ENCODE measurements at places on chromosomes 16 and 17.

DNA sequence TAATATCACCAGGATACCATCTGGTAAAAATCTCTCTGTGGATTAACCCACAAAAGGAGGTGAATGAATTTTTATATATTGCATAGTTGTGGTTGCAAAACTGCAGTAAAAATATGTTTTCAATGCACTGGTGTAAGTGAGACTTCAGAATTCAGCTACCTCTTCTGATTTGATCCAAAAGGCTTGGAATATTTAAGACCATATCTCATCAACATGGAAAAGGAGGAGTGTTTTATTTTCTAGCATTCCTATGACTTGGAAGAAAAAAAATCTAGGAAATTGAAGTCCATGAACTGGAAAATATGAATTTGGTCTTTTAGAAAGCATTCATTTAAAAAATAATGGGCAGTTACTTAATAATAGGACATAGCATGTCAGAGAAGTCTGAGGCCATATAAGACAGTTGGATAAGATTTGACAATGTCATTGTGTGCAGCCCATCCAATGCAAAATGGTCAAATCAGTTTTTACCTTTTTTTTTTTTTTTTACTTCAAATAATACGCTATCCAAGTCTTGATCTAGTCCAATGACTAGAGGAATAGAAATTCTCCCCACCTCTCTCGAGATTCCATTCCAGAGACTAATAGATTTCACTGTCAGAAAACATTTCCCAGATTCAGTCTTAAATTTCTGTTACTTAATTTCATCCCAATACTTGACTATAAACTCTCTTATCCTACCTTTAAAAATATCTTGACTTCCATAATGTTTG lies 364.9 kb upstream of the PMFBP1 start:
- DNase-seq, result no peak

GRCh38 chr16:526181-527014 lies 1.1 kb upstream of the CAPN15 start:
- no peak for DNase-seq

GRCh38 chr17:1486802-1487695 lies 5.4 kb downstream of the MYO1C start:
- no peak for DNase-seq

DNA sequence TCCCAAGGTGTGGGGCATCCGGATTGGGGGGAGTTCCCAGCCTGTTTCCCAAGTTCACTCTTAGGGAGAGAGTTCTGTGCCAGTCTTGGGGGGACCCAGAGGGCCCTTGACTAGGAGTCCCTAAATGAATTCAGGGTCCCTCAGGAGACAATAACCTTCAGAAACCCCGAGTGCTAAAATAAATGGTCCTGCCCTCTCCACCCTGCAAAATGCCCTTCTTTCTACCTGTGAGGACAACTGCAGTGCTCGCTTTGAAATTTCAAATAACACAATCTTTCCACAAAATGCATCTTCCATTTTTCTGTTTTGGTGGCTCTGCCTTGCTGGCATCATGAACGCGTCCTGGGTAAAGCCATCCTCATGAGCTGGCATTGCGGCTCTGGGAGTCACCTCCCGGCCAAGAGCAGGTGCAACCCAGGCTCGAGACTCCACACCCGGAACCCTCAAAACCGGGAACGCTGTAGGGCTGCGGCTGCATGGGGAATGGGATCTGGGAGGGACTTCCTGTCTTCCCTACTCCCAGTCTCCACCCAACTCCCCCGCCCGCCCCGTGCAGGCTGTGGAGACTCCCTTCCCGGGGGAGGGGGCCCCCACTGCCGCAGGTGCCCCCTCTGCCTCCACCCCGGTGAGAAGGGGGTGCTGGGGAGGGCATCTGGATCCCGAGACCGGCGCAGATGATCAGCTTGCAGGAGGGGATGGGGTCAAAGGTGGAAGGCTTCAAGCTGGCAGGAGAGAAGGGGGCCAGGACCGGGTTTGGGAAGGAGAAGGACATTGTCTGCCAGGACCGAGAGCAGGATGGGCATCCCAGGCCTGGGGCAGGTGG lies at the start of gene ZNF205:
TSS of gene ZNF205 (plus strand) at position 529 of the 823 bp plus-strand sequence. CDS start 845 bp downstream, outside the sequence.
- peak; percentile 93 for DNase-seq

GRCh38 chr16:84774810-84775209 lies 45.0 kb upstream of the CRISPLD2 start:
- DNase-seq, result no peak

DNA sequence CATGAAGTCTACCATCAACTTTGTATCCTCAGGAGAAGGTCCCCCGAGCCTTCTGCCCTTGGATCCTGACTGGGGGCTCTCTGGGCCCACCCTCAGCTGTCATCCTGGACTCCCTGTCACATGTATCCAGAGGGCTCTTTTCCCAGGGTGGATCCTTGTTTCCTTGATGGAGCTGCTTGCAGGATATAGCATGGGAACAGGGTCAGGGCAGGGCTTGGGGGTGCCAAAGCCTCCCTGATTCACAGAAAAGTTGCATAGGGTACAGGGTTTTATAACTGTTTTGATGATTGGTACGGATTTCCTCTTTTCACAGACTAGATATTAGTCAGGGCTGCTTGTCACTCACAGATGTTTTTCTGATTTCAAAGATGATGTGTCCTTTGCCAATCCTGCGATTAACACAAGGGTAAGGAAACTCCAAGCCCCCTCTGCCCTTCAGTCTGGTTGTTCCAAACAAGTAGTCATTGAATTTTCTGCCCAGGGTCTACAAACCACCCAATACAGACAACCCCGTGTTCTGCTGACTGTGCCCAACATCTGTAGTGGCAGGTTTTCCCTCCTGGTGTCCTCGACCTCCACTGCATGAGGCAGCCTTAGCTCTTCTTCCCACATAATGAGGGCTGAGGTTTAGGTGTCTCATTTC lies 20.6 kb upstream of the SLC35G3 start:
- DNase-seq, result no peak

GRCh38 chr17:44999433-44999832 lies 31.3 kb upstream of the C1QL1 start:
- no peak for DNase-seq

DNA sequence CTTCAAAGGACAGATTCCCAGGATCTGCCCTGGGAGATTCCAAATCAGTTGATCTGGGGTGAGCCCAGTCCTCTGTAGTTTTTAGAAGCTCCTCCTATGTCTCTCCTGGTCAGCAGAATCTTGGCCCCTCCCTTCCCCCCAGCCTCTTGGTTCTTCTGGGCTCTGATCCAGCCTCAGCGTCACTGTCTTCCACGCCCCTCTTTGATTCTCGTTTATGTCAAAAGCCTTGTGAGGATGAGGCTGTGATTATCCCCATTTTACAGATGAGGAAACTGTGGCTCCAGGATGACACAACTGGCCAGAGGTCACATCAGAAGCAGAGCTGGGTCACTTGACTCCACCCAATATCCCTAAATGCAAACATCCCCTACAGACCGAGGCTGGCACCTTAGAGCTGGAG lies 840 bp upstream of the CDH5 start:
- DNase-seq, result no peak

- no peak for DNase-seq
These were observed 9.3 kb upstream of the USP7 start for GRCh38 chr16:8972843-8973586.

DNA sequence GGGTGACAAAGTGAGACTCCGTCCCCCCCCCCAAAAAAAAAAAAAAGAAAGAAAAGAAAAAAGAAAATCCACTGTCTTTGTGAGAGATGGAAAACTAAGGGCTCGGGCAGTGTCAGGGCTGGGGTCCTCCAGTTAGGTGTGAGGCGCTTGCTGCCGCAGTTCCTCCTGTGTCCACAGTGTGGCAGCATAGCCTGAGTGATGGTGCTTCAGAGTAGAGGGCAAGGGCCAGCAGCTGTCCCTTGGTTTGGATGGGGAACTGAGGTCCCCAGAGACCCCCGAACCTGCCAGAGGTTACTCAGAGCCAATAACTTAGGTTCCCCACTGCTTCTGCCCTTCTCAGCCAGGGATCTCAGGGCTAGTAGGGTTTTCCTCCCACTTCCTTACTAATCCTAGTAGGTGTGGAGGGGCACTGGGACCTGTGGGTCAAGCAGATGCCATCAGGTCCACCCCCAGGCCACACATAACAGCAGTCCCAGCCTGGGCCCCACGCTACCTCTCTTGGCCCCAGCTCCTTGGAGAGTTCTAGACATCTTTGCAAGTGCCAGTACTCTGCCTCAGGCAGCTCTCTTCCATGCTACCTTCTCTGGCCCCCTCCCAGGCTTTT lies 7.9 kb upstream of the LLGL1 start:
- DNase-seq, result peak; percentile 87

DNA sequence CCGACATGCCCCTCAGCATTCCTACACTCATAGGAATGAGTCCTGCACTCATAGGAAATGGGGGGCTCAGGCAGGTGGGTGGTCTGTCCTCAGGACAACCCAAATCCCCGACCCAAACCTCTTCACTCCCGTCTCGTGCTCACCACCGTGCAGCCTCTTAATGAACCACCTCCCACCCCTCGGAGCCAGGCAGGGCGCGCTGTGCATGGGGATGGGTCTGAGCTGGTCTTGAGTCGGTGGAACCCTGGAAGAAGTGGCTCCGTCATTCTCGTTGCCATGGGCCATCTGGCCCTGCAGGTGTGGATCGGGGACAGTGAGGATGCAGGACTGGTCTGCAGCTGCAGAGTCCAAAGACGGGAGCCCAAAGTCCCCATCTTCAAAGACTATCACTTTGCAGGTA lies 6.4 kb upstream of the RAB40B start:
- DNase-seq, result no peak

- no peak for DNase-seq
These were observed 32.2 kb upstream of the RCVRN start for GRCh38 chr17:9937241-9937761.

DNA sequence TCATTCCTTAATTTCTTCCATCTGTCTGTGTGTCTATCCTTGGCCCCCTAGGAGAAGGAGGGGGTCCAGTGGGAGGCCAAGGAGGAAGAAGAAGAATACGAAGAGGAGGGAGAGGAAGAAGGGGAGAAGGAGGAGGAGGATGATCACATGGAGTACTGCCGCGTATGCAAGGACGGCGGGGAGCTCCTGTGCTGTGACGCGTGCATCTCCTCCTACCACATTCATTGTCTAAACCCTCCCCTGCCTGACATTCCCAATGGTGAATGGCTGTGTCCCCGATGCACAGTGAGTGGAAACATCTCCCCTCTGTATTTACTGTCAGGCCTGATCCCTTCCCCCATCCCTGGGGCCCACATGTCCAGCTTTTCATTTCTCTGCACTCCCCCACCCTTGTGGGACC lies 6.3 kb downstream of the CHD3 start:
- no peak for DNase-seq

DNA sequence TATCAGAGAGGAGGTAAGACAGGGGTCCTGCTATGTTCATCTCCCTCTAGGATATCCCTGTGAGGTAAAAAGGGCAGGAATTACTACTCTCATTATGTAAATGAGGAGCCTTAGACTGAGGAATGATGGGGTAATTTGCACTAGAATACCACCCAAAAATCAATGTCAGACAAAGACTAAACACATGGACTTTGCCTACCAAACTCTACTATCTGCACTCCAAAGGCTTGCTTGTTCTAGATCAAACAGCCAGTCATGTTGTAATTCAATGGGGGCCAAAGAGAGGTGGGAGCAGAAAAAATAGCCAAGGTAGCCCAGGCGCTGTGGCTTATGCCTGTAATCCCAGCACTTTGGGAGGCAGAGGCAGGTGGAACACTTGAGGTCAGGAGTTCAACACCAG lies 120.7 kb downstream of the LYRM1 start:
- no peak for DNase-seq

DNA sequence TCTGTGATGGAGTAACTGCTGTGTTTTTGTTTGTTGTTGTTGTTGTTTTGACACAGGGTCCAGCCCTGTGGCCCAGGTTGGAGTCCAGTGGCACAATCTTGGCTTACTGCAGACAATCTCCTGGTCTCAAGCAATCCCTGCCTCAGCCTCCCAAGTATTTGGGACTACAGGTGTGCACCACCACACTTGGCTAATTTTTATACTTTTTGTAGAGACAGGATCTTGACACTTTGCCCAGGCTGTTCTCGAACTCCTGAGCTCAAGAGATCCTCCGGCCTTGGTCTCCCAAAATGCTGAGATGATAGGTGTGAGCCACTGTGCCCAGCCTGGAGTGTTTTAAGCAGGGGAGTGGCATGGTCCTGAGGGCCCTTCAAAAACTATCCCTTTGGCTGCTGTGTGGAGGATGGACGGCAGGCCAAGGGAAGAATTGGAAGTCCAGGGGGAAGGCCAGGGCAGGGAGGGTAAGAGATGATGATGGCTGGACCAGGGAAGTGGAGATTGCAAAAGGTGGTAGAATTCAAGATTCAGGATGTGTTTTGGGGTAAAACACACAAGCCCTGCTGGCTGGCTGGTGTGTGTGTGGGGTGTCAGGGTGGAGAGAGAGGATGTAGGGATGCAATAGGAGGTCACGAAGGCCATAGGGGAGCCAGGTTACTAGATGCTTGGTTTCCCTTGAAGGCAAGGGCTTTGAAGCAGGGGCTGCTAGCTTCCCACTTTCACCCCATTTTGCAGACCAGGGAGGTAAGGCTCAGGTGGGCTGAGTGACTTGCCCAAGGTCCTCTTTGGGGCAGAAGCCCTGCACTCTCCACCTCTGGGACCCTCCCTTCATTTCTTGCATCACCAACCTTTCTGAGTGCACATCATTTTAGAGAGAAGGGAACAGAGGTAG lies 18.8 kb upstream of the PLLP start:
- no peak for DNase-seq

GRCh38 chr16:89360760-89361435 lies 129.5 kb downstream of the ANKRD11 start:
- DNase-seq, result no peak

- no peak for DNase-seq
These were observed 38.3 kb upstream of the AKTIP start for GRCh38 chr16:53541326-53541725.

DNA sequence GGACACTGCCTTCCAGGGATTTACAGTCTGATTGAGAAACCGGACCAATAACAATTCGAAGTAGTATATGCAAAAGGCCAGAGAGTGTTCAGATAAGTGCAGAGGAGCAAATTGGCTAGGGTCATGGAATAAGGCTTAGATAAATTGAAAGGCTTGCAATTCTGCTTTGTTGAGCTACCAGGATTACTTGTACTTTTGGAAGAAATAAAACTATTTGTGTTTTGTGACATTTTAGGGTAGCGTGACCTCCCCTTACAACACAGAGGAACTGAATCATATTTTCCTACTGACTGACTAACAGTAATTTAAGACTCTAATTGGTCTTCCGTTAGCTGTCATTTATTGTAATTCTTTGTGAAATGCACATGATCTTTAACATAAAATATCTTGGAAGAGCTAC lies 104.7 kb downstream of the PITPNC1 start:
- DNase-seq, result no peak

DNA sequence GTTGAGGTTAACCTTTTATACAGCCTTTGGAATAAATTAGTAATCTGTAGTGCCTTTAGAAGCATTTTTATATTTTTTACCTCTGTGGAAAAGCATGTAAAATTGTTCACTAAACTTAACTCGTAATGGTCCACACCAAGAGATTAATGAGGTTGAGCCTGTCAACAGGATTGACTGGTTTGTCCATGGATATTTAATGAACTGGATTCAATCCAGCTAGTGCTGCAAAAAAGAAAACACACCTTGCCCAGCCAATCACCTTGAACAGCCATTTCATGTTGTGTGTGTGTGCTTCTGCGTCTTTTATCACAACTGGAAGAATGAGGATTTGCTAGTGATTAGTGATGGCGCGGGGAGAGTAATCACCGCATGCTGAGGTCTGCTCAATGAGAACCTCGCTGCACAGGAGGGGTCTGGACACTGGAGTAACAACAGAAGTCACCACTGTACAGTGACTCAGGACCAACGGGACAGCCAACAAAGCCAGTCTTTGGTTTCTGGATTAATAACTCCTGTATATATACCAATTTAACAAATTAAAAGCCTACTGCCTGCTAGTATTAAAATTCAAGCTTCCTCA lies 33.7 kb downstream of the LITAFD start:
- DNase-seq, result no peak

All from D721Med (cell line).